ENCODE measurements at places on chromosomes 2 and 18. TPM values are rescaled to one million over a fixed set of nuclear protein-coding genes. Genes with fewer than 3 reads are reported as not detected.
A peak's percentile ranks its signal among the peaks of the same experiment; 100 is the strongest.

GRCh38 chr2:201795607-201796477, 10.5 kb upstream of the CDK15 start:
- DNase-seq: peak; percentile 35

DNA sequence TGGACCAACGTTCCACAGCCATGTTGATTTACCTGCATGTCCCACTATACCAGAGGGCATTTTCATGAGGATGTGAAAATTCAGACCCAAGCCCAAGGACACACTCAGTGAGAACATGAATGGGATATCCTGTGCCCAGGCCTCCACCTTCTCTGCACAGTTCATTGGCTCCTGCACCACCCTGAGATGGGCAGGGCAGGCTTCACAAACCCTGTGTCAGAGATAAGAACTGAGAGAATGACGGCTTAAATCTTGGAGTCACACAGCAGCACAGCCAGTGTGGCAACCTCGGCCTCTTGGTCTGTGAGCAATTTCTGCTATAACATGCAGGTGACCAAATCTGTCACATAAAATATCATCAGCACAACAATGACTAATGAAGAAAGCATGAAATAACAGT, 71.9 kb downstream of the UXS1 start:
- no peak for DNase-seq

DNA sequence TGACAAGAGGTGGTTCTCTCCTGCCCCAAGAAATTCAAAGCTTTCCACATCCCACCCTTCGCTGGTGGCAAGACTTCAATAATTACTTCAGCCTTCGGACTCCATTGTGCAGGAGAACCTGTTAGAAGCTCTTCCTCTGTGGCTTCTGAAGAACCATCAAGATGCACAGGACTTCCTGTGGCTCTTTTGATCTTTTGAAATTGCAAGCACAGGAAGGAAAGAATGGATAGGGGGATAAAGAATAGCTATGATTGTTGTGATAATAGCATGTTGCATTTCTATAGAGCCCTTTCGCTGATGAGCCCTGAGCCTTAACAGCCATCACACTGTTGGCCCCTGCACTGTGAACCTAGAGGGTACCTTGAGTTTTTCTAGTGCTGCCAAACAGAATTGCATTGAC, 7.4 kb downstream of the EPAS1 start:
- DNase-seq: no peak

DNA sequence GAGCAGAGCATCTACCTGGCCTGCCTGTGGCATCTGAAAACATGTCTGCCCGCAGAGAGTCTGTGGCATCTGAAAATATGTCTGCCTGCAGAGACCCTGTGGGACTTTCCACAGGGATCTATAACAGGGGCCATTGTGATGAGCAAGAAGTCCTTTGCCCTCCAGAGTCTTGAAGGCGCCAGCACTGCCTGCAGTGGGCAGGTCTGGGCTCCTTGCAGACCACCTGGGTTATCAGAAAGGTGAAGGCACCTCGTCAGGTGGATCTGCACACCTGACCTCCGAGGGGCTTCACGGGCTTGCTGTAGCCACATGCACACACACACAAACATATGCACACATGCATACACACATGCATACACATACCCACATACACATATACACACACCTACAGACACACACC, 189.5 kb upstream of the HDAC4 start:
- no peak for DNase-seq

DNA sequence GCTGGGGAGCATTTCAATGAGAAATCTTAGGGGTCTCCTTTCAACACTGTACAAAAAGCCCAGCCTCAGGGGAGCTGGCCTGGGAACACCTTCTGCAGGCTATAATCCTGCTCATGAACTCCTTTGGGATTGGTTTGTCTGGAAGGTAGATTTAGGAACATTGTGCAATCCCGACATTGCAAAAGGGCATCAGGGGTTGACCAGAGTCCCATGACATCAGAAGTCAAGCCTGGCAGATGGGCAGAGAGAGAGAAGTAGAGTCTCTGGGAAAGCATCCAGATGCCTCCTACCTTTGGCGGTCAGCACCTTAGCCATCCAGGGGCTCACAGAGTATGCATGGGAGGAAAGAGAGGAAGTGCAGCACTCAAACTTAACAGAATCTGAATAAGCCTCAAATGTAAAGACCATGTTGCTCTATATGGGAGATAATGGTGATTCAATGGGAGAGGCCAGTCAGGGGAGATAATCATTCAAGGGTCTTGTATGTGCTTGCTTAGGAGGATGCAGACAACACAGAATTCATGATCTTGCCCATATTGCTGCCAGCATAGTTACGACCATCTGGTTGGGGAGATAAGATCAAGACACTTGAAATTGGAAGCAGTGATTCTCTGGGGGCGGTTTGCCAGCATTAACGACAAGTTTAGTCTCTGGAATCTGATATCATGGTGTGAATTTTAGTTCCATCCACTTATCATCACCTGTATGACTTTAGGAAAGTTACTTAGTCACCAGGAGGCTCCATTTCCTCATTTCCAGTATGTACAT, 58.3 kb upstream of the UPP2 start:
- DNase-seq: no peak

GRCh38 chr2:74474899-74475298, 2.4 kb upstream of the MRPL53 start:
- no peak for DNase-seq

DNA sequence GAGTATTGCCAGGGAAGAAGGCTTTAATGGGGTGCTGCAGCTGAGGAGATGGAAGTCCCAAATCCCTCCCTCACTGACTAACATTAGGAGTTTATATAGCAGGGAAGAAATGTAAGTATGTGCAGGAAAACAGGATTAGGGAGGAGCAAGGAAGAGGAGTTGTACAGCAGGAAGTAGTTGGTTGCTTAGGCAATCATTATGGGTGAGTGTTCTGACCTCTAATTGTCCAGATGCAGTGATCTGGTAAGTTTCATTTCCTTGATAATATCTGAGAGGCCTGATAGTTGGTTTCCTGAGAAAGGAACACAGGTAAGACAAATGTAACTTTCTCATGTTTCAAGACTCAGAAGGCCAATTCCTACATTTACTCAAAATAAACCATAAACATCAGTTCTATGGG, 331.9 kb upstream of the GULP1 start:
- no peak for DNase-seq

DNA sequence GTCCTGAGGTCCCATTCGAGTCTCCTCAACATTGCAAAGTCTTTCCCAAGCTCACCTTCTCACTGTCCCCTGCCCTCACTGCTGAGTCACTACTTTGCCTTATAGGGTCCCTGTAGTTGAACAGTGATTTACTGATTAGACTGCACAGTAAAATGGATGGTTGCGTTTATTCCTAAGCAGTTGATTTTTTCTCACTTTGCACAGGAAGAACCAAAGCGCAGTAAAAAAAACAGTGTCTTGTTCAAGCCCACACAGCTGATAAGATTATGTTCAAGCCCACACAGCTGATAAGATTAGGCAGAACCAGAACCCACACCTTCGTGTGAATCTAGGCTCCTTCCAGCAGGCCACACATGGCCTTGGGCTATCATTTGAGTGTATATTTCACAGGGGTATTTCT, 215.3 kb upstream of the COPS8 start:
- DNase-seq: no peak

DNA sequence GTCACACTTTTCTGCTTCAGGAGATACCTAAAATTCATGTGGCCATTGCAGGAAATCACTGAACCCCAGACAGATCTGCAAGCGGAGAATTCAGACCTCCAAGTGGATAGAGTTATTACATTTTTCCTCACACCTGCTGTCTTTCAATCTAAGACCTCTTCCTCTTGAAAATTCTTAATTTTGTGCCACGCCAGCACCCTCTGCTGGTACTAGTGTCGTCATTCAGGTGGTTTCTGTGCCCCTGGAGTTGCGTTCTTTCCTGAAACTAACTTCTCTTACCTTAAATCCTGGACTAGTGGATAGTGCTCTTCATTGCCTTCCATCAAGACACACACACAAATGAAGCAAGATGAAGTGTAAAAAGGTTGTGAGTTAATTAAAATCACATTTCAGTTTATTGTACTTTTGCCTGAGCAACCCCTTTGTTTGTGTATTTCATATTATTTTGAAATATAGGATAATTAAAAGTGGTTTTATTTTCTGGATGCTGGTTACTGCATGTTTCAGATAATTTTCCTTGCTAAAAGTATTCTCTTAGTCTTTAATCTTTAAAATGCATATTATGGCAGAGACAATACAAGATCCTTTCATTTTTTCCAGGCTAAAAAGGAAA, 1.6 kb upstream of the DNER start:
- DNase-seq: peak; percentile 21

- no peak for DNase-seq
Measured at GRCh38 chr2:138964418-138964817, 184.2 kb upstream of the NXPH2 start.

DNA sequence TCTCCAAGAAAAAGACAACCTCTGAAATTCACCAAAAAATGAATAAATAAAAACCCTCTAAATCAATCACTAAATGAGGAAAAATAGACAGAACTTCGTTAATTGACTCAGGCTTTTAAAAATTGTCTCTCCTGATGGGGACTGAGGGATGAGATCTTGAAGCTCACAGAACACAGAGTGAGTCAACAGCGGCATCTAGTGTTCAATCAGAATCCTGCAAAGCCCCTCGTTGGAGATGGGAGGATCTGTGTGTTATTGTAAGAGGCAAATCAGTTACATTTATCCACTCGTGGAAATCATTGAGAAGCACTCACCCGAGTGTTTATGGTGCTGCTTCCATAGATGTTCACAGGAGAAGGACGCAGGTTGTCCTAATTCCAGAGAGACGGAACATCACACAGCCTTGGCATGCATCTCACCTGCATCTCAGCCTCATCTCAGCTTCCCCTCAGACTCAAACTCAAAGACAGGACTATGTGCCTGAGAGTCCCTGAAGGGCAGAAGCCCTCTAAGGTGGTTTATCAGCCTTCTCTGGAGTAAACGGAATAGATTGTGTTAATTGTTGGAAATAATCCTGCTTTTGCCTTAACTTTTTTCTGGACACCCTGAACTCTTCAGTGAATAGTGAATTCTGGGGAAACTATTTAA, 82.0 kb downstream of the MREG start:
- DNase-seq: peak; percentile 65

DNA sequence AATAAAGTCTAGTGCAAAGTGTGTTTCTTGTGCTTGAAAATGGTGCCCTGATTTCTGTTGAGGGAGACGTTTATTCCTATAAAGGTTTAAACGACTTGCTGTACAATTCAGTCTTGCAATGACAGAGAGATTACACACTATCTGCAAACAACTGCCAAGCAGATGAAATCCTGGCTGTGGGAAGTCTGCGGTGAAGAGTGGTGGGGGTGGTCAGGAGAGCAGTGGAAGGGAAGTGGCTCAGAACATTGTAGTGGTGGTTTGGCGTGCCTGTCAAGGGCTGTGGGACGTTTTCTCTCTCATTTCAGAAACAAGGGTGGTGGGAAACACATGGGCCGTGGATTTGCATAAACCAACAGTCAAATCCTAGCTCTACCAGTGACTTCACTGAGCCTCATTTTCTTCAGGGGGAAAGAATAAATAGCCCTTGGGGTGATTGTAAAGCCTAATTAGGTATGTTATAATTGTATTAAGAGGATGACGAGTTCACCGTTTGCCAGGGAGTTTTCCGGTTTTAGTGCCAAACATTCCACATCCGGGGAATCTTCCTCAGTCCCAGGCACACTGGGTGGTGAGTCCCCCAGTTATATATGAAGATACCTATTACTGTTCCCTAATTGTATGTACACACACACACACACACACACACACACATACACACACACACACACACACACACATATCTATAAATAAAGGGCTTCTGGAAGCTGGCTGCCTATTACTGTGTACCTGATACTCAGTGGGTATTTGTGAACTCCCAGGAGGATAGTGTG, 115.0 kb downstream of the SPTBN1 start:
- DNase-seq: peak; percentile 61

- DNase-seq: no peak
Measured at GRCh38 chr2:29251406-29251805, 136.2 kb downstream of the CLIP4 start.

ABHD1 gene
- polyA plus RNA-seq: 0.25 TPM

SGPP2 gene
- 19.1 TPM for polyA plus RNA-seq

UBXN2A gene
- polyA plus RNA-seq: 8.7 TPM

HOXD11 gene
- not detected for polyA plus RNA-seq
